ENCODE measurements at places on chromosomes 5 and 9. TPM values are rescaled to one million over a fixed set of nuclear protein-coding genes. Genes with fewer than 3 reads are reported as not detected.

Gene SUSD3
- total RNA-seq, result 72.8 TPM

Gene CCL28
- total RNA-seq, result 8.8 TPM

Gene C9orf50
- not detected for total RNA-seq

Gene ALDOB
- not detected for total RNA-seq

Gene C5orf46
- total RNA-seq, result not detected

Gene SLC34A3
- not detected for total RNA-seq

Gene NR4A3
- 11.9 TPM for total RNA-seq

Gene HEMGN
- 0.69 TPM for total RNA-seq

Gene GOLM1
- 2.1 TPM for total RNA-seq

Measured in activated CD4-positive, alpha-beta memory T cell treated with anti-CD3 and anti-CD28 coated beads for 36 hours (primary cell).